ENCODE measurements at places on chromosomes 2 and 18.

GRCh38 chr18:68299906-68300305, 415.0 kb downstream of the TMX3 start:
- DNase-seq, result no peak

GRCh38 chr18:12990123-12990475, 1.1 kb upstream of the CEP192 start:
- DNase-seq, result no peak

GRCh38 chr2:233061591-233062450, 1.7 kb downstream of the INPP5D start:
- no peak for DNase-seq

DNA sequence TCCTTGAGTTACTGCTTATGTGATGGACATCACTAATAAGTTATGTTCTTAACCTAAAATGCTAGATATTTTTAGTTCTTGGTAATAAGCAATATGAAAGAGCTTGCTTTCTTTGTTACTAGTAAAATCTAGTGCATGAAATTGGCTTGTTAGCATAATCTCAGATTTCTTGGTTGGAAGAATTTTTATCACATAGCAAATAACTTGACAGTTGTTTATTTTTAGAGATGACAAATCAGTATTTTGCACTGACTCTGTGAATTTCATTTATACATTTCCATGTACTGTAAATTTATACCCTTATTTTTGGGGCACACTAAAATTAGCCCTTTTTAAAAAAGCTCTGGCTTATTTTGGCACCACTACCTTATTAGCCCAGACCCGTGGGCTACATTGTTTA, 45.6 kb downstream of the LCLAT1 start:
- DNase-seq, result no peak

DNA sequence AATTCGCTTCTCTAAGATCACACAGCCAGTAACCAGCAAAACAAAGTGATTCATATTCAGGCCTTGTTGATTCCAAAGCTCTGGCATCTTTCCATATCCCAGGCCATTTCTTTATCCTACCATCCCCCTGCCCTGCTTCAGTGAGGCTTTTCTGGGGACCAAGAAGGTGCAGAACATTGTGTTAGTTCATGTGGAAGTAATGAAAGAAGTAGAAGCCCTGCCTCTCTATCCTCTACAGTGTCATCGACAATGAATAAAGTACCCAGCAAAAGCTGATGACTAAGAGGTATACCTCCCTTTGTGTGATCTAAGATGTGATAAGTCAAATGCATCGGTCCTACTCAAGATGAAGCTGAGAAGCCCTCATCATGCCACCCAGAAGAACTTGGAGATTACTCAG, 383.2 kb downstream of the BCL11A start:
- no peak for DNase-seq

- no peak for DNase-seq
Observed at GRCh38 chr18:74194691-74195090, 46.4 kb downstream of the TIMM21 start.

- peak; percentile 9 for DNase-seq
Observed at GRCh38 chr2:147331790-147332419, 512.9 kb upstream of the ACVR2A start.

GRCh38 chr2:162828545-162828944, 10.0 kb downstream of the KCNH7 start:
- no peak for DNase-seq

DNA sequence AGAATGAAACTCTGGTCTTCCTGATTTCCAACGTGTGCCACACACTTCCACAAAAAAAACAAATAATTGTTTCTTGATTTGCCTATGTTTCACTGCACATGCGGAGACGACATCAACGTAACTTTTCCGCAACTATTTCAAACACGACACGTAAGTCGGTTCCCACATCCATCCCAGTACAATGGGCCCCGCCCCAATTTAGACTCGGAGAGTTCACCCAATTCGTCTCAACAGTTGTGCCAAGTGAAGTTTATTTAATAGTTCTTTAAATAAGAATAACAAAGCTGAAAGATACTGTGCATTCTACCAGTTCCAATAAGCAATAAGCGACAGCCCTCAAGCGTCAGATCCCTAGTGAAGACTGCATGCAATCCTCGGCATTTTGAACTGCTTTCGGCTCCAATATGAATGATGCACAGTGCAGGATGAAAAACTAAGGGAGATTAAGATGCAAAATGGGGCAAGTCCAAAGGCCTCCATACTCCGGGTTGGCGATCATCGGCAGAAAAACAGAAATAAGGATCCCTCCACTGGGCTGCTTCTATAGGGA, 664 bp downstream of the CCT4 start:
- no peak for DNase-seq

GRCh38 chr2:233063269-233063975, 3.3 kb downstream of the INPP5D start:
- DNase-seq, result no peak

DNA sequence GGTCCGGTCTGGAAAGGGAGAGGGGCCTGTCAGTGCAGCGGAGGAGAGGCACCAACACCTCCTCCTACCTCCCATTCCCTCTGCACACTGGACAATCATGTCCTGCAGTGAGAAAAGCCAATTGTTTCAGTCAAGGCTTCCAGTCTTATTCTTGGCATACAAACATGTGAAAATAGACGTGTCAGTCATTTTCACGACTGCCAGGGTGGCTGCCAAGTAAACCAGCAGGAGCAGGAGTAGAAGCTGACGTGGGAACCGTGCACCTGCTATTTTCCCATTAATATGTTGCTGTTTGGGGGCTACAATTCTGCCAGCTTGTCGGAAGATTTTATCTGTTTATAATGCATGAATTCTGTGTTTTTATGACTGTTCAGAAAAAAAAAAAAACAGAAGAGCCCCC, 202.3 kb downstream of the SPP2 start:
- no peak for DNase-seq

GRCh38 chr18:21833604-21834298, 93.2 kb downstream of the MIB1 start:
- DNase-seq, result no peak

DNA sequence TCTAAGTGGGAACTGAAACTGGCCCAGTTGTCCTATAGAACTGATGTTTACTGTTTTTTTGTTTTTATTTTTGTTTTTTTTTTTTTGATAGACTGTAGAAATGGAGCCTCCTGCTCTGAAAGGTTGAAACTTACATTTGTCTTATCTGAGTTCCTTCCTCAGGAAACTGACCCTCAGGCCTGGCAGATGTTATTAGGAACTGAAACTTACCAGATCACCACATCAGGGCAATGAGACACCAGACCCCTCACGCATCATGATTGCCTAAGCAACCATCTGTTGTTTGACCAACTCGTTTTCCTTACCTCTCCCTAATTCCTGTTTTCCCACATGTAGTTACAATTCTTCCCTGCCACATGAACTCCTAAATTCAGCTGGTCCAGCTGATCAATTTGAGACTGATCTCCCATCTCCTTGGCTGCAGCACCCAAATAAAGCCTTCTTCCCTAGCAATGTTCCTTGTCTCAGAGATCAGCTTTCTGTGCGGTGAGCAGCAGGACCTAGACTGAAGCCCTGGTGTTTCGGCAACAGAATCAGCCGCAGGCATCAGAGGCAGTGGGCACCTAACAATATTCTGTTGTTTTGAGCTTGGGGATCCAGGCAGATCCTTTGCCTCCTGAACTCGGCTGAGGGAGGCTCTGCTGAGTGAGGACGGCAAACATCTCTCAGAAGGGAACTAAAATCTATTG, 96.8 kb downstream of the MSH2 start:
- DNase-seq, result no peak

- no peak for DNase-seq
Observed at GRCh38 chr2:71006955-71007799, 12.5 kb upstream of the TEX261 start.

DNA sequence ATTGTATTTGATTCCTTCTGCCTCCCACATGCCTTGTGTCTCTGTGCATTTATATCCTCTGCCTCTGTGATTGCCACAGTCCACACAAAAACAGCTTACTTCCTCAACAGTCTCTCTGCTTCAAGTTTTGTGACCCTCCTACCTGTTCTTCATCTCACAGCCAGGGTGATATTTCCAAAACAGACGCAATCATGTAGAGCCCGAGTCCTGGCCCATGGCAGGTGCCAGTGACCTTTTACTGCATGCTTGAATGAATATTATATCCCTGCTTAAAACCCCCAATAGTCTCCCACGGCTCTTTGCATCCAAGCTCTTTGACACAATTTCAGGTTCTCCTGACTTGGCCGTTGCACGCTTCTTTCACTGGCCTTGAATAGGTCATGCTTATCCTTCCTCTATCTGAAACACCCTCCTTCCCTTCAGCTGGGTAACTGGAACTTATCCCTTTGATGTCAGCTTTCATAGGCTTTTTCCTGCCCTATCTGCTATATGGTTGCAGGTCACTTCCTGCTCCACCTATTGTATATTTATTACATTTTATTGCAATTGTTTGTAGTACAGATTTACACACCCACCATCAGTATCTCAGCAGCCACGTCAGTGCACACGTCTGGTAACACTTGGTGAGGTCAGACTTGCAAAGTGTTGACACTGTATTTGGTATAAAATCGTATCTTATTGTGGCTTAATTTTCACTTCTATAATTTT, 29.7 kb upstream of the IL1B start:
- no peak for DNase-seq

- no peak for DNase-seq
Observed at GRCh38 chr2:203690117-203690431, 16.4 kb upstream of the CD28 start.

DNA sequence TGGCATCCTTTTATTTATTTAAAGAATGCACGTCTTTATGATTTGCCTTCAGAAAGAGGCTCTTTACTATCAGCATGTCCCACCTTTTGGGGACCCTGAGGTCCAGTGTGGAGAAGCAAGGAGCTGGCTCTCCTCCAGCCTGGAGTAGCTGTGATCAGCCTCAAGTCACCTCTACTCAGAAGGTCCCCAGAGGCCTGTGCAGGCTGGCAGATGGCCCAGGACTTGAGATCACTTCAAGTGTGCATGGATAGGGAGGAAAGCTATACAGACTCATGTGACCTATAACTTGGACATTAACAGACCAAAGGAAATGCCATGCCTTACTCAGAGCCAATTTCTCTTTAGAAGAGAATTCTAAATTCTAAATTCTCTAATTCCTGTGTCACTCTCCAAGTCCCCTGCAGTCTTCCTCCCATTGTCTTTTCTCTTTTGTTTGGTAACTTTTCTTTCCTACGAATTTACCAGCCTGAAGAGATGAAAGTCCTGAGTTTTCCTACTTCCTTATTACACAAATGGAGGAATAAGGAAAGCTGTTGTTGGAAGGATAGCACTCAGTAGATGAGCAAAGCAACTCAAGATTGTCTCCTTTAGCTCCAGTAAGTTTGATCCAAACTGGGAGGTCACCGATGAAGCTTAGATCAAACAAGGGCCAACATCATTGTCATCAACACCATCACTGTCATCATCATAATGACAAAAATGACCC, 163.9 kb downstream of the GFPT1 start:
- DNase-seq, result no peak
